ENCODE measurements at places on chromosomes 2 and 18. TPM values are rescaled to one million over a fixed set of nuclear protein-coding genes. Genes with fewer than 3 reads are reported as not detected.

- H3K4me3 ChIP-seq = no peak overlapping the region
- H3K27ac ChIP-seq = no peak overlapping the region
- DNase-seq = no peak
- H3K36me3 ChIP-seq = no peaks in the 10 kb centered on the region
- no peaks in the 10 kb centered on the region for H3K27me3 ChIP-seq
Measured at GRCh38 chr18:5519448-5520298, 24.1 kb downstream of the EPB41L3 start.

The NEB gene
- 74.9 TPM for total RNA-seq

The TMEM178A gene
- 0.14 TPM for total RNA-seq

GRCh38 chr18:24762511-24762910 is 302.1 kb downstream of the HRH4 start:
- H3K36me3 ChIP-seq = no peaks in the 10 kb centered on the region
- no peak overlapping the region for H3K27ac ChIP-seq
- no peaks in the 10 kb centered on the region for H3K27me3 ChIP-seq
- H3K4me1 ChIP-seq = peaks cover 4% of the 10 kb centered on the region

DNA sequence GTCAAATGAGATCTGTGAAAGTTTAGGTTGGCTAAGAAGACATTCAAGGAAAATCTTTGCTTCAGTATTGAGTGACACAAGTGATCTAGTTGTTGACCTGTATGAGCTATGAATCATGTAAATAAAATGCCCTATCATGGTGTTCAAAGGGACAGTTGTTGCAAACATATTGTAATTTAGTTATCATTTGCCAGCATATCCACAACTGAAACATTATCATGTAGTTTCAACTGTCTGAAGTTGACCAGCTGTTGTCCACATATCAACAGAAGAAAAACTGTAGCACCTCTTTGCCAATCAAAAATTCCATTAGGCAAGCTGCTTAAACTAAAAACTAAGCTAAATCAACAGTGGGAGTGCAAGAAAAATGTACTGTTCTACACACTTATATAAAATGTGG is 527.1 kb upstream of the NRXN1 start:
- no peaks in the 10 kb centered on the region for H3K27me3 ChIP-seq
- no peak overlapping the region for H3K27ac ChIP-seq
- H3K4me3 ChIP-seq = no peak overlapping the region
- H3K36me3 ChIP-seq = no peaks in the 10 kb centered on the region

- DNase-seq = no peak
- H3K4me1 ChIP-seq = no peaks in the 10 kb centered on the region
- no peak overlapping the region for H3K27ac ChIP-seq
- no peaks in the 10 kb centered on the region for H3K36me3 ChIP-seq
Measured at GRCh38 chr2:231347081-231347480, 48.4 kb upstream of the B3GNT7 start.

DNA sequence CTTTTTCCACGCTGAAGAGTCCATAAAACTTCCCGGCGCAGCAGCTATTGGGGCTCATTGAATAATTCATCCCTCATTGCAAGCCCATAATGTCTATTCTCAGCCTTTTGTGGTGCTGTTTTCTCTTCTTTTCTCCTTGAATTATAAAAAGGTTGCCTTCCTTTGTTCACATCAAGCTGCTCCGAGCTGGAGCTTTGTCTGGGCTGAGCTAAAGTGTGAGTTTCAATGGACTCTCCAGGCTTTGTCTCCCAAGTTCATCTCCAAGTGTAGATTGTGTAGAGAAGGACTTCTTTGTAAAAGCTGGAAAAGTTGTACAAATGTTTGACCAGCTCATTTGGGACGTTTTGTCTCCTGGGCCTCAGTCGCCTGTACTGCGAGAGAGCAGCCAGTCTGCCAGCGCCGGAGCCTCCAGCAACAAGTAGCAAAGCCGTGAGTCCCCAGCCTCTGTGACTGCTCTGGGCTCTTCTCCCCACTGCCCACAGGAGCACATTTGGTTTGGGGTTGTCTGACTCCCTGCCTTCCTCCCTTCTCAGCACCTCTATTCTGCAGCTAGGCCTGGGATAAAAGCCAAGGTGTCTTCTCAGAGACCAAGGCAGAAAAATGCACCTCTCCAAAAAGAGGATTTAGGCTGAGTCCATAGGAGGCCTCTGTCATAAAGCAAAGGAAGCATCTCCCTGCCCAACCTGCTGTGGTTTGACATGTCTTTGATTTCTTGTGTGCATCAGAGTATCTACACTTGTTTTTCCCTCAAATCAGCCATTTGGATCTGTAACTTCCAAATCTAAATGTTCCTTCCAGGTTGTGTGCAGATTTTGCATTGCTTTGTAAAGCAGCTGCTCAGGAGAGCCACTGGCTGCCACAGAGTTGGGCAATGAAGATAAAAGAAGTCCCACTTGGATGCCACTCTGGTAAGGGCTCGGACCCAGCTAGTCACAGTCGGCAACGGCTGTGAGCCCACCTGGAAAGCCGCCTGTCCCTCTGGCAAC is 6.4 kb downstream of the PAX3 start:
- no peak overlapping the region for H3K27ac ChIP-seq
- H3K36me3 ChIP-seq = peaks cover 88% of the 10 kb centered on the region
- H3K27me3 ChIP-seq = no peaks in the 10 kb centered on the region
- no peak overlapping the region for H3K4me3 ChIP-seq
- DNase-seq = no peak

The CREG2 gene
- total RNA-seq = 0.04 TPM
